Peyer's patch (tissue), 4 donors: ENCODE measurements at places on chromosomes 12 and 14.

DNA sequence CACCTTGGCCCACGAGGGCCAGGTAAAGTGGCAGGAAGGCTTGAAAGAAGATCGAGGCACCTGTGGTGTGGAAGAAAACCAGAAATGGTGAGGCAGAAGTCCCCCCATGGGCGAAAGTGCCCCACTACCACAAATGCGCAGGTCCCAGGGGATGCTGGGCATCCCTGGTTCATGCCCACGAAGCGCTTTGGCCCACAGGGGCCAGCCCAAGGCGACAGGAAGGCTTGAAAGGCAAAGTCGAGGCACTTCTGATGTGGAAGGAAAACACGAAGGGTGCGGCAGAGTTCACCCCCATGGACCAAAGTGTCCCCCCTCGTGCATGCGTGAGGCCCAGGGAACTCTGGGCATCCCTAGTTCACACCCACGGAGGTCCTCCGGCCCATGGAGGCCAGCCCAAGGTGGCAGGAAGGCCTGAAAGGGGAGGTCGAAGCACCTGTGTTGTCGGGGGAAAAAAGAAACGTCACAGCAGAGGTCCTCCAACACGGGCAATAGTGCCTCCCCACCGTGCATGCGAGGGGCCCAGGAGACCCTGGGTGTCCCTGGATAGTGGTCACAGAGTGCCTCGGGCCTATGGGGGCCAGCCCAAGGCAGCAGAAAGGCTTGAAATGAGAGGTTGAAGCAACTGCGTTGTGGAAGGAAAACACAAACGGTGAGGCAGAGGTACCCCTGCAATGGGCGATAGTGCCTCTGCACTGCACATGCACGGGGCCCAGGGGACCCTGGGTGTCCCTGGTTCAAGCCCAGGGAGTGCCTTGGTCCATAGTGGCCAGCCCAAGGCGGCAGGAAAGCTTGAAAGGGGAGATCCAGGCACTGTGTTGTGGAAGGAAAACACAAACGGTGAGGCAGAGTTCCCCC lies 373.9 kb downstream of the ALG10 start:
- H3K36me3 ChIP-seq: no peaks in the 10 kb centered on the region
- peak; percentile 3 for DNase-seq
- no peak overlapping the region for H3K4me3 ChIP-seq
- H3K4me1 ChIP-seq: no peaks in the 10 kb centered on the region
- no peak overlapping the region for H3K27ac ChIP-seq
- H3K27me3 ChIP-seq: no peaks in the 10 kb centered on the region

DNA sequence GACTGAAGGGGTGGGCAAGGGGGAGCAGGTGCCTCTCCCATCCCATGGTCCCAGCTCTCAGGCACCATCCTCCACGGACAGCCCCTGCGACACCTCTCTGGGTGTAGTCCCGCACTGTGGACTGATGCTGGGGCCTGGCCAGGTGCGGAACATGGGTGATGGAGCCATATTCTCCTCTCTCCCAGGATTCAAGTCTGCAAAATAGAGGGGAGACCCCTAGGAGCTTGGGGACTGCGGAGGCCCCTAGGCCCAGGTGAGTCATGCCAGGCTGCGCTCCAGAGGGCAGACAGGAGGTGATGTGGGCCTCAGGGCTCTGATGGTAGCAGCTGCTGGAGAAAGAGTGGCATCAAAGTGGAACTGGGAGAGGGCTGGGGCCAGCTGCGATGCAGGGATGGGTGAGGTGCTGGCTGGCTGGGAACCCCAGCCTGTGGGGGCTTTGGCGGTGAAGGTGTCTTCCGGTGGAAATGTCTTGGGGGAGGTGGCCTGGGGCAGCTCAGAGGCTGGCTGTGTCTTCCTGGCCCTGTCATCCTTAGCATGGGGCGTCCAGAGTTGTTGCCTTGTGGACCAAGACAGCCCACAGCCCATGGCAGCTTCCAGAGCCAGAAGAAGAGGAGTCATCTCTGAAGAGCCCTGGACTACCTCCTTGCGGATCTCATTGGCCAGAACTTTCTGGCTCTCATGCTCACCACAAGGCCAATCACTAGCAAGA lies 149.1 kb downstream of the KIF26A start:
- peak; percentile 22 for DNase-seq
- H3K27ac ChIP-seq: no peak overlapping the region
- no peaks in the 10 kb centered on the region for H3K36me3 ChIP-seq
- no peaks in the 10 kb centered on the region for H3K27me3 ChIP-seq

DNA sequence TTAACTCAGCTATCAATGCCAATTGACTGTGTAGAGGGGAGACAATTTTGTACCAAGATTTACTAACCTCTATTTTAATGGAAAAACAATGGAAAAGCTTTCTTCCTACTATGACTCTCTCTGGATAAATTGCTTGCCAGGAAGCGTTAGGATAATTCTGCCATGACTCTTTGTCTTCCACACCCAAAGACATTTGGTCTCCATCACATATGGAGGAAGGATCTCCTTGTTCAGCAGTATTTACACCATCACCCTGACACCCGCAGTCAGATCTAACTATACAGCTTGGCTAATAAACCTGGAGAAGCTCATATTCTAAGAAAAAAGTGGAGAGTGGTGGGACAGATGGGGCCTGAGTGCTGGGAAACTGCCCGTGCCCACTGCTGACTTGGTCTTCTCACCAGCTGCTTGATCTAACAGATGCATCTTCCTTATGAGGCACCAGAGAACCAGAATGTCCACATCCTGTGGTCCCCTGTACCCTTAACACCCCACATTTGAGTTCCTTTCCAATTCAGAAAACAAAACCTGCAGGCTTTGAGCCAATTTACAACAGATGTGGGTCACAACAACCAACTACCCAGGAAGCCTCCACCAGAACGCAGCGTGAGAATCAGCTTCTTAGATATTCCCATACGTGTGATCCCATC lies 154.0 kb downstream of the DAD1 start:
- no peaks in the 10 kb centered on the region for H3K27me3 ChIP-seq
- DNase-seq: no peak
- H3K27ac ChIP-seq: no peak overlapping the region
- H3K36me3 ChIP-seq: no peaks in the 10 kb centered on the region
- H3K4me3 ChIP-seq: no peak overlapping the region

- no peaks in the 10 kb centered on the region for H3K27me3 ChIP-seq
- no peaks in the 10 kb centered on the region for H3K4me1 ChIP-seq
- no peak overlapping the region for H3K4me3 ChIP-seq
Observed at GRCh38 chr12:127169321-127170181, 1097.4 kb upstream of the TMEM132C start.

DNA sequence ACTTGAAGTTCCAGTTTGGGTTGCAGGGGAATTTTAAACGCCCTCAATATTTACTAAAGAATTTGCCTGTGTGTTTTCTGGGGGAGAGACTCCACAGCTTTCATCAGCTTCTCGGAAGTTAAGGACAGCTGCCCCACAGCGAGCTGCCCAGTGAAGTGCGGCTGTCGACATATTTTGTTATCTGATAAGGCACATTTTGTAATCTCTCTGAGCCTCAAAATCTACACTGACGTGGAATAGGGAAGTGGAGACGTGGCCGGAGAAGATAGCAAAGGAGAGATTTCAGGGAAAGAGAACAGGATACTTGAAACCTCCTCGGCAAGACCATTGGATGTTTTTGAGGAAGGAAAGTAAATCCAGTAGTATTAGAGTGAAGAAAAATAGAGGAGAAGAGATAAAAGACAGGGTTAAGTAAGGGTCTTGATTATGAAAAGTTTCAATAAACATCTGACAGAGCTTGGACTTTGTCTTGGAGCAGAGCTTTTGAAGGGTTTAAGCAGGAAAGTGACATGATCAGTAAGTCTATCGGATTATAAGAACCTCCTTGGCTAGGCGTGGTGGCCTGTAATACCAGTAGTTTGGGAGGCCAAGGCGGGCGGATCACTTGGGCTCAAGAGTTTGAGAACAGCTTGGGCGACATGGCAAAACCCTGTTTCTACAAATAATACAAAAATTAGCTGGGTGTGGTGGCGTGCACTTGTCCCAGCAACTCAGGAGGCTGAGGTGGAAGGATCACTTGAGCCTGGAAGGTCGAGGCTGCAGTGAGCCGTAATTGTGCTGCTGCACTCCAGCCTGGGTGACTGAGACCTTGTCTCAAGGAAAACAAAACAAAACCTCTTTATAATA lies 1.1 kb downstream of the POLR3B start:
- DNase-seq: no peak
- H3K27ac ChIP-seq: peak overlapping the region; percentile 90
- peaks cover 23% of the 10 kb centered on the region for H3K4me1 ChIP-seq
- H3K4me3 ChIP-seq: peak overlapping the region; percentile 58
- H3K36me3 ChIP-seq: no peaks in the 10 kb centered on the region

DNA sequence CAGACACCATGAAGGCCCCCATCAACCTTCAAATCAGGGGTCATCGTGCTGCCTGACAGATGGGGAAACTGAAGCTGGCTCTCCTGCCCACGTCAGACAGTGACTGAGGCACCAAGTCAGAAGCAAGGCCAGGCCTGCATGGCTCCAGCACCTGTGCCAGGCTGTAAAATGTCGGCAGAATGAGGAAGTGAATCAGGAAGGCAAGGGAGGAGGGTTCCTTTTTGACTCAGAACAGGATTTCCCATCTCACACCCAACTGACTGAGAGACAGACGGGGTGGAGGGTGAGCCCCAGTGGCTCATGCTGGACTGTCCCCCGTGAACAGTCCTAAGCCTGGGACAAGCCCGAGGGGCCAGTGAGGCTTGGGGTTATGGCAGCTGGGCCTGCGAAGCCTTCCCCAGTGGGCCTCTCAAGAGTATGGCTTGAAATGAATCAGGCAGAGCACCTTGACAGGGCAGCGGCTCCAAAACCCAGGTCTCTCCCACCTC lies 20.9 kb downstream of the SYNE3 start:
- no peak overlapping the region for H3K4me3 ChIP-seq
- no peaks in the 10 kb centered on the region for H3K27me3 ChIP-seq

DNA sequence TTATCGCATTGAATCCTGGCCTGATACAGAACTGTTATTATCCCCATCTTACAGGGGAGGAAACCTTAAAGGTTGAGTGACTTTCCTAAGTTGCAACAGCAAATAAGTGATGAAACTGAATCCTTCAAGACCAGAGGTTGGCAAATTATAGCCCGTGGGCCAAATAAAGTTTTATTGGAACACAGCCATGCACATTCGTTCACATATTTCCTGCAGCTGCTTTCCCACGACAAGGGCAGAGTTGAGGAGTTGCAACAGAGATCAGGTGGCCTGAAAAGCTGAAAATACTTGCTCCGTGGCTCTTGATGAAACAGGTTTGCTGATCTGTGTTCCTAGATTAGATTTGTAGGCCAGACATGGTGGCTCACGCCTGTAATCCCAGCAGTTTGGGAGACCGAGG lies 126.7 kb downstream of the PHETA1 start:
- no peaks in the 10 kb centered on the region for H3K27me3 ChIP-seq
- H3K4me3 ChIP-seq: no peak overlapping the region
- H3K27ac ChIP-seq: no peak overlapping the region
- DNase-seq: no peak
- no peaks in the 10 kb centered on the region for H3K4me1 ChIP-seq
- H3K36me3 ChIP-seq: no peaks in the 10 kb centered on the region

- DNase-seq: peak; percentile 85
- no peaks in the 10 kb centered on the region for H3K27me3 ChIP-seq
- no peaks in the 10 kb centered on the region for H3K36me3 ChIP-seq
- peak overlapping the region; percentile 97 for H3K27ac ChIP-seq
Observed at GRCh38 chr12:70243510-70244371, 508 bp downstream of the CNOT2 start.

- H3K27ac ChIP-seq: peak overlapping the region; percentile 46
- H3K27me3 ChIP-seq: no peaks in the 10 kb centered on the region
- no peak for DNase-seq
- H3K4me1 ChIP-seq: peaks cover 8% of the 10 kb centered on the region
Observed at GRCh38 chr12:65926119-65926908, 102.0 kb downstream of the HMGA2 start.

DNA sequence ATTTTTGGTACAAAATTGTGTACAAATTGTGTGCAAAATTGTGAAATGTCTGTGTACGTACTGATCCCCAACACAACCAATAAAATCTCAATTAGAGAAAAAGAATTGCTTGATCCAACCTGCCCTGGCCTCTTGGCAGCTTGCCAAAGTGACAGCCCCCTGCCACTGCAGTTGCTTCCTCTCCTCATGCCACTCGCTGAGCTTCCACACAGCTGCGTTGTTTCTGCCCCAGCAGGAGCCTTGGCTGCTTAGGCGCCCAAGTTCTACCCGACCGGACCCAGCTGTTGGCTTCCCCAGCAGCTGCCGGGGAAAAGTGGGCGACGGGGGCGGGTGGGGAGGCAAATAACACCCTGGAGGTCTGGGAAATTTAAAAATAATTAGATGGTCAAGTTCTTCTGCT lies 171.8 kb upstream of the ATF7IP start:
- H3K4me1 ChIP-seq: no peaks in the 10 kb centered on the region
- H3K27ac ChIP-seq: no peak overlapping the region
- no peak overlapping the region for H3K4me3 ChIP-seq

GRCh38 chr12:123089140-123089539 lies 61.8 kb downstream of the PITPNM2 start:
- no peak for DNase-seq

GRCh38 chr12:123471374-123472068 lies 13.6 kb downstream of the SNRNP35 start:
- DNase-seq: no peak
- no peaks in the 10 kb centered on the region for H3K27me3 ChIP-seq
- no peak overlapping the region for H3K27ac ChIP-seq
- H3K4me3 ChIP-seq: no peak overlapping the region
- H3K4me1 ChIP-seq: no peaks in the 10 kb centered on the region
- peaks cover 15% of the 10 kb centered on the region for H3K36me3 ChIP-seq

DNA sequence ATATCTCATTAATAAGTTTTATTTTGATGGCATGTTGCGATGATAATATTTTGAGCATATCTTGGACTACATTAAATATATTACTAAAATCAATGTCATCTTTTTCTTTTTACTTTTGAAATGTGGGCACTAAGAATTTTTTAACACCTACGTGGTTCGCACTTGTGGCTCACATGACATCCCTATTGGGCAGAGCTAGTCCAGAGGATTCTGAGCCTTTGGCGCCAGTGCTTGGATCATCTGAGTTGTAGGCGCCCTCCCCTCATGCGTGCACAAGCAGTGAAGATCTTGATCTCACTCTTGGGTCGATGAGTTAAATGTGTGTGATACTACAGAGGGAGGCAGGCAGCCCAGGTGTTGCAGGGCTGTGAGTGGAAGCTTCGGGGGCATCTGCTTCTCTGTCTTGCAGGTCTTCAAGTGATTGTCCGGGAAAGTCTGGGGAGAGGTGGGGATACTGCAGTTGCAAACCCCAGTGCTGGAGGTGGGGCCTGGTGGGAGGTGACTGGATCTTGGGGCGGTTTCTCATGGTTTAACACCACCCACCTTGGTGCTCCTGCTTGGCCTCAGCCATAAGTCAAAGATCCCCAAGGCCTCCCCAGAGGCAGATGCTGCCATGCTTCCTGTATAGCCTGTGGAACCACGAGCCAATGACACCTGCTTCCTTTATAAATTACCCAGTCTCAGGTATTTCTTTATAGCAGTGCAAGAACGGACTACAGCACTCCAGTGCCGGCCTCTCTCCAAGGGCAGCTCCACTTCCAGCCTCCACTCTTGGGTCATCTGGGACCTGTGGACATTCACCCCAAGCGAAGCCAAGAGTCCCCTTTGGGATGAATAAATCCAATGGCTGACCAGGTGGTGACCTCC lies 46.1 kb upstream of the PPP2R5C start:
- no peaks in the 10 kb centered on the region for H3K36me3 ChIP-seq
- peaks cover 6% of the 10 kb centered on the region for H3K4me1 ChIP-seq
- H3K27me3 ChIP-seq: no peaks in the 10 kb centered on the region
- no peak overlapping the region for H3K4me3 ChIP-seq
- DNase-seq: peak; percentile 15
